ENCODE measurements at places on chromosomes 13 and 19.

GRCh38 chr13:48644141-48644540 lies 9.6 kb upstream of the CYSLTR2 start:
- no peaks in the 10 kb centered on the region for H3K27me3 ChIP-seq
- H3K4me1 ChIP-seq: peaks cover 2% of the 10 kb centered on the region
- no peaks in the 10 kb centered on the region for H3K36me3 ChIP-seq
- DNase-seq: no peak
- no peak overlapping the region for H3K4me3 ChIP-seq
- no peak overlapping the region for H3K27ac ChIP-seq

DNA sequence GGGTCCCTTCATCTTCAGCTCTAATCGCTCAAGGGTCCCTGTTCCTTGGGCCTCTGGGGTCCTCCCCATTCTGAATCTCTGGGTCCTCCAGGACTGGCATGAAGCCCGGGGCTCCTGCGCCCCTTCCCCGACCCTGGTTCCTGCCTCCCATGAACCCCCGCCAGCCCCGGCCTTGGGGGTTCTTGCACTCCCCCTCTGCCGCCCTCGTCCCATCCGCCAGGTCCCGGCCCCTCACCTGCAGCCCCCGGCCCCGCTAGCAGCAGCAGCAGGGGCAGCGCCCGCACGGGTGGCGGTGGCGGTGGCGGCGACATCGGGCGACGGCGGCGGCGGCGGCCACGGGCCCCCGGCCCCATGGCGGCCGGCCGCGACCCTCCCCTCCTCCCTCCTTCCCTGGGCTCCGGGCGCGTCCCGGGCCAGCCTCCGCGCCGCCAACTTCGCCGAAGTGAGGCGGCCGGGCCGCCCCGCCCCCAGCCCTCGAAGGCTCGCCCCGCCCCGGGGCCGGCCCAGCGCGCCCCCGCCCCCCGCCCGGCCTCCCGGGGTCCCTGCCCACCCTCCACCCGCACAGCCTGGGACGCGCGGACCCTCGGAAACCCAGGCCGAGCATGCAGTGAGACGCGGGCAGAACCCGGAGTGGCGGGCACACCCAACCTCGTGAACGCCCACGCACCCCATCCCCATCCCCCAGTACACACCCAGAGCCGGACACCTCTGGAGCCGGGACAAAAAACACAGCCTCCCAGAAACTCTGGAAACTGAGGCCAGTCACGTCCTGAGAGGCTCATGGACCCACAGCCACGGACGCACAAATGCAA lies at the start of gene NOTCH3:
Gene NOTCH3, minus strand, starts transcription at position 443 of the 812 bp plus-strand sequence. Its CDS starts 90 bp downstream, at position 353.
- no peaks in the 10 kb centered on the region for H3K36me3 ChIP-seq
- peak within 1 kb of the TSS; percentile 29 for H3K4me3 ChIP-seq
- H3K27me3 ChIP-seq: peaks cover 43% of the 10 kb centered on the region
- no peak within 1 kb of the TSS for H3K27ac ChIP-seq

- peaks cover 98% of the 10 kb centered on the region for H3K4me1 ChIP-seq
- H3K27me3 ChIP-seq: no peaks in the 10 kb centered on the region
- DNase-seq: no peak
- peaks cover 60% of the 10 kb centered on the region for H3K36me3 ChIP-seq
- H3K27ac ChIP-seq: peak overlapping the region; percentile 66
Measured at GRCh38 chr19:41868120-41868988, 8.3 kb downstream of the RPS19 start.

DNA sequence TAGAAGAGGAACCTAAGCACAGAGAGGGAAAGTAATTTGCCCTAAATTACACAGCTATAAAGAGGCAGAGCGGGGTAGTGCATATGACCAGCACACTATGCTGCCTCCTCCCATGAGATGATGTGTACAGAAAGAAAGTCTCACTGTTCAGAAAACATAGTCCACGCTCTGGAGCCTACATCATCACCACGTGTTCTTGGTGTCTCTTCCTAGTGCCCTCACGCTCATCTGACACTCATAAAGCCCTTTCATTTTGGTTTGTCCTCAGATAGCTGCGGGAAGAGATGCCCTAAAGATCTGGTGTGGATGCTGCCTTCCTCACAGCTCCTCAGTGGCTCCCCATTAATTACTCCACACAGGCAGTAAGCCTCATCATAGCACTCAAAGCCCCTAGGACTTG lies 27.4 kb upstream of the SIAH3 start:
- H3K27ac ChIP-seq: no peak overlapping the region
- no peaks in the 10 kb centered on the region for H3K4me1 ChIP-seq
- DNase-seq: no peak
- H3K36me3 ChIP-seq: no peaks in the 10 kb centered on the region
- no peak overlapping the region for H3K4me3 ChIP-seq

GRCh38 chr13:26075498-26075897 lies 23.7 kb upstream of the SHISA2 start:
- DNase-seq: no peak
- H3K36me3 ChIP-seq: no peaks in the 10 kb centered on the region
- H3K4me3 ChIP-seq: no peak overlapping the region
- H3K27ac ChIP-seq: no peak overlapping the region
- H3K27me3 ChIP-seq: peaks cover 9% of the 10 kb centered on the region

- no peak overlapping the region for H3K27ac ChIP-seq
- H3K36me3 ChIP-seq: peaks cover 2% of the 10 kb centered on the region
- no peak overlapping the region for H3K4me3 ChIP-seq
- no peaks in the 10 kb centered on the region for H3K27me3 ChIP-seq
- peaks cover 34% of the 10 kb centered on the region for H3K4me1 ChIP-seq
Measured at GRCh38 chr13:97239306-97239705, 17.2 kb downstream of the MBNL2 start.

- DNase-seq: no peak
- H3K27me3 ChIP-seq: no peaks in the 10 kb centered on the region
- no peak overlapping the region for H3K27ac ChIP-seq
- H3K4me1 ChIP-seq: no peaks in the 10 kb centered on the region
- no peak overlapping the region for H3K4me3 ChIP-seq
- no peaks in the 10 kb centered on the region for H3K36me3 ChIP-seq
Measured at GRCh38 chr13:99151516-99151915, 49.1 kb upstream of the UBAC2 start.

- peaks cover 12% of the 10 kb centered on the region for H3K4me1 ChIP-seq
- peaks cover 2% of the 10 kb centered on the region for H3K36me3 ChIP-seq
- H3K27me3 ChIP-seq: no peaks in the 10 kb centered on the region
Measured at GRCh38 chr13:30305456-30305970, 1.8 kb downstream of the KATNAL1 start.

- no peak for DNase-seq
- no peaks in the 10 kb centered on the region for H3K27me3 ChIP-seq
- H3K36me3 ChIP-seq: no peaks in the 10 kb centered on the region
- H3K4me3 ChIP-seq: no peak overlapping the region
- H3K27ac ChIP-seq: no peak overlapping the region
Measured at GRCh38 chr13:59856281-59856810, 307.4 kb downstream of the DIAPH3 start.

- H3K27me3 ChIP-seq: no peaks in the 10 kb centered on the region
- DNase-seq: no peak
- H3K27ac ChIP-seq: no peak overlapping the region
- no peak overlapping the region for H3K4me3 ChIP-seq
- H3K4me1 ChIP-seq: no peaks in the 10 kb centered on the region
- no peaks in the 10 kb centered on the region for H3K36me3 ChIP-seq
Measured at GRCh38 chr13:97058391-97058790, 64.1 kb upstream of the OXGR1 start.

- H3K27me3 ChIP-seq: no peaks in the 10 kb centered on the region
- DNase-seq: no peak
- no peak overlapping the region for H3K4me3 ChIP-seq
- peaks cover 65% of the 10 kb centered on the region for H3K4me1 ChIP-seq
- H3K27ac ChIP-seq: no peak overlapping the region
Measured at GRCh38 chr13:41501281-41501680, 43.9 kb downstream of the RGCC start.

DNA sequence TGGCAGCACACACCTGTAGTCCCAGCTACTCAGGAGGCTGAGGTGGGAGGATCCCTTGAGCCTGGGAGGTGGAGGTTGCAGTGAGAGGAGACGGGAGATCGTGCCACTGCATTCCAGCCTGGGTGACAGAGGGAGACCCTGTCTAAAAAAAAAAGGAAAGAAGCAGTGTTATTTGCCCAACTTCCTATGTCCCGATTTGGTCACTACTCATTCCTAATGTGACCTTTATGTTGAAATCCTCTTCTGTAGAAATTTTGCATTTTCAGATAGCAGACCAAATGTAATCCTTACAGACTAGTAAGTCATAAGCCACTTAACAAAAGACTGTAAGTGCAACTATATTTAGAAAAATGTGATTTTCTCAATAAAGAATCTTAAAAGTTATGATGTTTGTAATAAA lies 18.2 kb upstream of the STK24 start:
- H3K36me3 ChIP-seq: no peaks in the 10 kb centered on the region
- H3K27me3 ChIP-seq: no peaks in the 10 kb centered on the region
- H3K4me1 ChIP-seq: no peaks in the 10 kb centered on the region
- no peak for DNase-seq

DNA sequence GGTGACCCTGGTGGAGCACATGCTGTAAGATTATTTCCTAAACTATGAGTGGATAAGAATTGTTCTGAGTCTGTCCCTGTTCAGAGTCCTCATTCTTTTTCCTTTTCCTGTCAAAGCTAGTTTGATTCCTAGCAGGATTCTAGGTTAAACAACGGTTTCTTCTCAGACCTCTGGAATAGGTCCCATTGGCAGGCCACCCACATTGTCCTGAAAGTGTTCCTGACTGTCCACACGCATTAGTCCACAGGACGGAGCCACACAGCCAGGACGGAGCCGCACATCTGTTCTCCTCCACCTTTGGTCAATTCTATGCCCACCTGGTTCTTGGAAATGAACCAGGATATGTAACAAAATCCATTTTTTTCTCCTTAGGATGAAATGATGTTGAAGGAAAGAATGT lies 46.1 kb downstream of the ANKRD10 start:
- peaks cover 20% of the 10 kb centered on the region for H3K27me3 ChIP-seq
- H3K4me1 ChIP-seq: peaks cover 13% of the 10 kb centered on the region
- no peak overlapping the region for H3K27ac ChIP-seq
- no peaks in the 10 kb centered on the region for H3K36me3 ChIP-seq

Data from CD4-positive, alpha-beta T cell (primary cell).